ENCODE measurements at places on chromosomes 16 and 17.
A peak's percentile ranks its signal among the peaks of the same experiment; 100 is the strongest.

DNA sequence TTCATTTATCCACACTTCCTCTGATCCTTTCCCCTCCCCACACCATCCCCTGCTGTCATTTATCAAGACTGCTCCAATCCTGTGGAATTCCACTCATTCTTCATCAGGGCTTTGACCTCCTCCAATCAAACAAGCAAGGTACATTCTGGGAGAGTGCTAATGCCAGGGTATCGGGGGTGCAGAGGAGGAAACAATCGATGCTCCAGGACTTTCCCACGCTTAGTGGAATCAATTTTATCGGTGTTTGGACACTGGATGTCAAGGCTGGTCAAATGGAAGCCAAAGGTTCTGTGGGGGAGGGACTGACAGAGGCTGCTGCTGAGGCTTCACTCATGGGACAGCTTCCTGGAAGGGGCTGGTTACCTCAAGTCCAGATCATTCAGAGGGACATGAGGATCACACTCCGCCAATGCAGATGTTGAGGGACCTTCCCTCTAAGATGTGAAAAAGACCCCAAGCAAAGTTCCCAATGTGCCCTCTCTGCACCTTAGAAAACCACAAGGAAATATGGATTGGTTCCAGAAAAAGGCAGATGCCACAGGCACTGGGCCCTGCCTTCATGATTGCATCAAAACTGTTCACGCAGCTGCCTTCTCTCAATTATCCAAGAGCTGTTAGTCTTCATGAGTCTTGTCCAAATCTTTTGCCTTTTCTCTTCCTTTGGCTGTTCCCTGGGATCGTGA, 44.7 kb upstream of the SOX9 start:
- DNase-seq, result no peak

DNA sequence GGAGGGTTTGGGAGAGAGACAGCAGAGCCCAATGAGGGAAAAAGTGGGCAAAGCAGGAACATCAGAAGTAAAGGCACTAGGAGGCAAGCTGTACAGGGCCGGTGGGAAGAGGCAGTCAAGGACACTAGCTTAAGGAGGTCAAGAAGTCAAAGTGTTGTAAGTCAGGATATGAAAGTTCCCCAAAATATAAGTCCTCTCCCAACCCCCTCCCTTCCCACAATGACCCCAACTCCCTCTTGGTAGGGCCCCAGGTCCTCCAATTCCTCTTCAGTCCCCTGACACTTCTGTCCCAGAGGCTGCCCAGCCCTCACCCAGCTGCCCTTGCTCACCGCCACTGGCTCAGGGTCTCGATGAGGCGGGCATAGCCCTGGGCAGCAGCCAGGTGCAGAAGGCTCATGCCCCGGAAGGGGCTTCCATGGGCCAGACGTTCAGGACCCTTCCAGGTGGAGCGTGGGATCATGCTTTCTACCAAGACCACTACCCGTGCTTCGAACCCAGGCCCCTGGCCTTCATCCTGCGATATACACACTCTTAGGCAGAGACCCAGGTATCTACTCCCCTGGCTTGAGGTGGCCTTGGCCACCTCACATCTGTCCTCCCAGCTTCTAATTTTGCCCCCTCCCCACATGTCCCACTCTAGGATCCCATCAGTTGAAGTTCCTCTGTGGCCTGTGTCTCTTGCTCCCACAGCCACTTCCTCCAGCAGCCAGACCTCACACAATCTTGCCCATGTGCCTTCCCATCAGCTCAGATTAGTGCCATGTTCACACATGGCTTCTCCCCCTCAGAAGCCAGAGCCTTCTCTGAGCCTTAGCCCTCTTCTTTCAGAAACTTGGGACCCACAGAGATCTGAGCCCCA, 5.9 kb upstream of the SPAG7 start:
- no peak for DNase-seq

DNA sequence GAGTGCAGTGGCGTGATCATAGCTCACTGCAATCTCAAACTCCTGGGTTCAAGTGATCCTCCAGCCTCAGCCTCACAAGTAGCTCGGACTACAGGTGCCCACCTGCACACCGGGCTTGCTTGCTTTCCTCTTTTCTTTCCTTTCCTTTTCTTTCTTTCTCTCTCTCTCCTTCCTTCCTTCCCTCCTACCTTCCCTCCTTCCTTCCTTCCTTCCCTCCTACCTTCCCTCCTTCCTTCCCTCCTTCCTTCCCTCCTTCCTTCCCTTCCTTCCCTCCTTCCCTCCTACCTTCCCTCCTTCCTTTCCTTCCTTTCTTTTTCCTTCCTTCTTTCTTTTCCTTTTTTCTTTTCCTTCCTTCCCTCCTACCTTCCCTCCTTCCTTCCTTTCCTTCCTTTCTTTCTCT, 225.5 kb downstream of the MRTFB start:
- DNase-seq, result no peak

DNA sequence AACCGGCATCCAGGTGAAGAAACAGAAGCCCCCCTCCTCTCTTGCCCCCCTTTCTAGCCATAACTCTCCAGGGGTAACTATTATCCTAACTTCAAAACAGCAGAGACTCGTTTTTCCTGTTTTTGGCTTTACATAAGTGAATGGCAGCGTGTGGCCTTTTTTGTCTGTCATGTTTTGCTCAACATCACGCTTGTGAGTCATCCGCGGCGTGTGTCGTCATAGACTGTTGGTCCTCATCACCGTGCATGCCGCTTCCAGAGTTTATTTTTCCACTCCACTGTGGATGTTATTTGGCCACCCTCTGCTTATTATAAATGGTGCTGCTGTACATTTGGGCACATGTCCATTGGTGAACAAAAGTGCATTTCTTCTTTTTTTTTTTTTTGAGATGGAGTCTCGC, 52.6 kb downstream of the ERN1 start:
- no peak for DNase-seq

DNA sequence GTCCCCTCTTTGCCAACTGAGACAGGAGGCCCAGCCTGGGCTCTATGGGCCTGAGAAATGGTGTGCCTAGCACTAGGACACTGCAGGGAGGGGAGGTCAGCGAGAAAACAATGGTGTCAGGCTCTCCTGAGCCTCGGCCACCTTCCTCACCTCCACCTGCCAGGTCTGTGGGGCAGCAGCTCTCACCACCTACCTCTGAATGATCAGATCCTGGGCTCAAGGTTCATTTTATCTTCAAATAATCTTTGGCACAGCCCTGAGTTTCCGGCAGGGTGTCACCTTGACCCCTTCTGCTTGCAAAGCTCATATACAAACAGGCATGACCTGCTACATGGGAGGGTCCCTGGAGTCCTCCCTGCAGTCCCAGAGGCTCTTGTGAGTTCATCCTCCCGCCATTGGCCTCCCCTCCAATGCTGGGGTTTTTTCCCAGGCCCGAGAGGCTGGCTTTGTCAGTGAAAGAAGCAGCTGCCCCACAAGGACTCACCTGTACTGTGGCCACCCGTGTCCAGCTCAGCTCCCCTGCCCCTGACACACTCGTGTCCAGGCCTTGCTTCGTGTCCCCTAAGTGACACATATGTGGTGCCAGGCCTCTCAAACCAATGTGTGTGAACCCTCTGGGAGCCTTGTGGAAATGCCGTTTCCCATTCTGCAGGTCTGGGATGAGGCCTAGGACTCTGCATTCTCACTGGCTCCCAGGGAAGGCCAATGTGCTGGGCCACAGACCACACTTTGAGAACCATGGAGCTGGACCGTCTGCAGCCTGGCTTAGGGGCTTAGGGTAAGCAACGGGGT, 176.8 kb upstream of the CIBAR2 start:
- no peak for DNase-seq

DNA sequence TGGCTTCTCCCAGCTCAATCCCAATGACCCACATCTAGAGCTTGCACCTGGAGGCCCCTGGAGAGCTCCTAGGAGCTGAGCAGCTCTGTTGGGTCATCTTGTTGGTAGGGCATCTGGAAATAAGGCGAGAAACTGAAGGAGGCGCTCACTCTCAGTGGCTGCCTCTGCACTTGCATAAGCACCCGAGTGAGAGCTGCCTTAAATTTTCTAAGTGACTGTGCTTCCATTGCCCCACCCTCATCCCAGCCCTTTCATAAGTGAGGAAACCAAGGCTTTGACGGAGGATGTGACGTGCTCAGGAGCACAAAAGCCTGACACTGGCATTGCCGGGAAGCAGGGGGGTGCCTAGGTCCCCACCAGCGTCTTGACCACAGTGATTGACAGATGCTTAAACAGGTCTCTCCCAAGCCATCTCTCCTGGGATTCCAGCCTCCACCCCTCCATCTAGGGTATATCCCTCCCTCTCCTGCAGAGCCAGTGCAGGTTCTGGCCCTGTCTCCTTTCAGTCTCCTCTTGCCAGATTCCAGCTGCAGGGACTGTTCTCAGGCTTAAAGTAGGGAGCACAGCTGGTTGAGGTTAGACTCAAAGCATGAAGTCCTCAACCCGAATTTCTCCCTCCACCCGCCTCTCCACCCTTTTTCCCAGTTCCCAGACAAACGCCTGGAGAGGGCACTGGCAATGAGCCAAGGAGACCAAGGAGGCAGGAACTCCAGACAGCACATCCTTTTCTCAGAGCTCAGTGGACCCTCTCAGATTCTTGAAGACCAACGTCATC, 113.7 kb downstream of the IRX5 start:
- no peak for DNase-seq

DNA sequence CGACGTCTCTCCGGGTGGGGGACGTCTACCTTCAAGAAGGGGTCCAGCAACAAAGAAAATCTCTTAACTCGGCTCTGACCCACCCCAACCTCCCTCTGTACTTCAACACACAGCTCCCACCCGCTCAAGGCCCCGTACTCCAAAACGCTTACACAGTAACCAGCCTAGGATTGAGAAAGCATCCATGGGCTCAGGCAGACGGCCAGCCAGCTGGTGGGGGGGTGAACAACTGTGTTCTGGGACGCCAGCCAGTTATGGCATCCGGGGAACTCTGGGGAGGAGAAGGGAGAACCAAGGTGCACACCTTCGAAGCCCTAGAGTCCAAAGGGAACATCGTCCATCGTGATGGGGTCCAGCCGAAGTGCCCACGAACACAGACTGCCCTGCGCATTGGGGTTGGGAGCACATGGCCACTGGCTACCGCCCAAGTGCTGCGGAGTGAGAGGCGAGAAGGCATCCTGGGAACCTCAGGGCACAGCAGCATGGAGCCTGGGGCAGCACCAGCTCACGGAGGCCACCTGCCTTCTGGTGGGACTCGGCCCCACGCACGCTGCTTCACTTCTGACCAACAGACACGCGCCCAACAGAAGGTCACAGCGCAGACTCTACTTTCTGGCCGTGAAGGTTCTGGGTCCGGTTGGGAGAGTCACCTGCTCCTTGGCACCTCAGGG, 14.3 kb downstream of the SLC16A3 start:
- DNase-seq, result no peak

DNA sequence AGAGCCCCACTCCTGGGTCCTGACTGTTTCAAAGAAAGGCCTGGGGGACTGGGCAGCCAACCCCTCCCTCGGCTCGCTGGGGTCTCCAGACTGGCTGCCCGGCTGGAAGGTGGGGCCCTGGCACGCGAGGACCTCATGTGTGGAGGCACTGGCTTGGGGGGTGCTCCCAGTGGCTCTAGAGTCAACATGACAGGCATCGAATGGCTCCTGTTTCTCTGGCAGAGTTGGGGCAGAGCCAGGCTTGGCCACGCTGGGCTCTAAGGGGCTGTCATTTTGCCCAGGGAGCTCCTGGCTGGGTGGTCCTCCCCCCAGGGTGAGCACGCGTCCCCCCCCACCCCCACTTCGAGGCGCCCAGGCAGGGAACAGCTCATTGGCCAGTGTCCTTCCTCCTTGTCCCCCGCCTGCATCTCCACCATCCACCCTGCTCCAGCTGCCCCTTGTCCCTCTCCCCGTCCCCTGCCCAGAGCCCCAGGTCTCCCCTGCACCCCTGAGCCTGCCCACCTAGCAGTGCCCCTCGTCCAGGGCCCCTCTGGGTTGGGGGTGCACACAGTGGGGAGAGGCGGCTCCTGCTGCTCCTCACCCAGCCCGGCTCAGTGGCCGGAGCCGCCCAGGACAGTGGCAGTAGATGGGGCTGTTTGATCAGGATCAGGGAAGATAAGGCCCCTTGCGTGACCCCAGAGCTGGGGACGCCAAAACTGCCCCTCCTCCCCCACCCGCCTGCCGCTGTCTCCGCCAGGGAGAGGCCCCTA, 2.7 kb downstream of the GCGR start:
- no peak for DNase-seq

- no peak for DNase-seq
These were observed 46.7 kb upstream of the KDM8 start for GRCh38 chr16:27156579-27156978.

- DNase-seq, result no peak
These were observed 59.9 kb downstream of the RPH3AL start for GRCh38 chr17:292531-293382.

GRCh38 chr16:21163576-21163975, 5.1 kb downstream of the LDAF1 start:
- no peak for DNase-seq

DNA sequence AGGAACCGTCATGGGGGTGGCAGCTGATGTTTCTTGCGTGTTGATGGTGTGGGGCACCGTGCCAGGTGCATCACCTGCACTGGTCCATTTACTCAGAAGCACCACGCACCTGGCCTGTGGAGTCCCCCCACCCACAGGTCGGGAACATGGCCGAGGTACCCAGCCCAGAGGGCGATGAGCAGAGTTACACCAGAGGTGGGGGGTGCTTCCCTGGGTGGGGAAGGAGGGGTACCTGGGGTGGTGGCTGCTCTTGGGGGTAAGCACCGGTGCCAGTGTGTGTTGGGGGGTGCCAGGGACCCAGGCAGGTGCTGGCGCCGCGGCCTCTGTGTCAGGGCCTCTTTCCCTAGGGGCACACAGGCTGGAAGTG, 5.0 kb upstream of the ZNF750 start:
- DNase-seq, result peak; percentile 58

DNA sequence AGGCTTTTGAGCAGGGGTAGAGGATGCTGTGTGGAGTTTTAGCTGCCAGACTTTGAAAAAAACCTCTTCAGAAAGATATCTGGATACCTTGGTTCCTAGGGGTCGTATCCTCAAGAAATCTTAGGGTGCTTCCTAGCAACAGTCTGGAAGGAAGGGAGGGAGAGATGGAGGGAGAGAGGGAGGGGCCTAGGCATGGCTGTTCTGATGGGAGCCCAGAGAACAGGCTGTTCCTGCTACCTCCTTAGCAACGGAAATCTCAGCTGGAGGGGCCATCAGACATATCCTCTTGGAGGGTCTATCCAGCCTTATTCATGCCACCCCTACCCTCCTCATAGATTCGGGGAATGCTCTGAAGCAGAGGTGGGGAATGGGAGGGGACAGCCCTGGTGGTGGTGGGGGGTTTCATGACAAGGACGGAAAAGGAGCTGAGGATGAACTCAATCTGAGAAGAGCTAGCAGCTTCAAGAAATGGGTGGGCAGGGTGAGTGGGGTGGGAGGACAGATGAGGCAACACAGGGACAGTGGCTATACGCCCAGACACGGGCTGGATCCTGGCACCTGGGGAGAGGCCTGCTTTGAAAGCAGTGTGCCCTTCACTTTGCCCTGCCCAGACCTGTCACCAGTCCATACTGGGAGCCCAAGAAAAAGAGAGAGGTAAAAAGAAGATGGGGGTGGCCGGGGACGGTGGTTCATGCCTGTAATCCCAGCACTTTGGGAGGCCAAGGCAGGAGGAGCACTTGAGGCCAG, 2.9 kb upstream of the THRA start:
- no peak for DNase-seq

DNA sequence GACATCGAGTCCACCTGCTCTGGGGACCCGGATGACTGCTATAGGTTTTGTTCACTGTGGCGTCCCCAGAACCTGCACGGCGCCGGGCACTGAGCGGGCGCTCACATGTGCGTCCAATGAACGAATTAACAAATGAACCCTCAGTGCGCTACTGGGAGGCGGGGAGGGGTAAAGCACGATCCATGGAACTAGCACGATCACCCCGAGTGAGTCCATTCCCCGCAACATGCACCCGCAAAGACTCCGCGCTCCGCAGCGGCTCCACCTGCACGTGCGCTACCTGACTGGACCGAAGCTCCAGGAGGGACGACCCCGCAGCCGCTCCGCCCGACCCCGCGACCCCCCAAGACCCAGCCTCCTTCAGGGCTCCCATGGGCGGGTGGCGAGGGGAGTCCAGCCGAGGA, 491 bp downstream of the TRAP1 start:
- peak; percentile 26 for DNase-seq

Data from COR-L47 (cell line).